ENCODE measurements at places on chromosomes 11 and 22. TPM values are rescaled to one million over a fixed set of nuclear protein-coding genes. Genes with fewer than 3 reads are reported as not detected.

Gene RBMXL2
- 0.09 TPM for total RNA-seq

Gene IGF2
- total RNA-seq: 23.5 TPM

Gene TNNT3
- total RNA-seq: 7.1 TPM

- no peak for DNase-seq
These were observed 335 bp downstream of the ZNF408 start for GRCh38 chr11:46701078-46701654.

DNA sequence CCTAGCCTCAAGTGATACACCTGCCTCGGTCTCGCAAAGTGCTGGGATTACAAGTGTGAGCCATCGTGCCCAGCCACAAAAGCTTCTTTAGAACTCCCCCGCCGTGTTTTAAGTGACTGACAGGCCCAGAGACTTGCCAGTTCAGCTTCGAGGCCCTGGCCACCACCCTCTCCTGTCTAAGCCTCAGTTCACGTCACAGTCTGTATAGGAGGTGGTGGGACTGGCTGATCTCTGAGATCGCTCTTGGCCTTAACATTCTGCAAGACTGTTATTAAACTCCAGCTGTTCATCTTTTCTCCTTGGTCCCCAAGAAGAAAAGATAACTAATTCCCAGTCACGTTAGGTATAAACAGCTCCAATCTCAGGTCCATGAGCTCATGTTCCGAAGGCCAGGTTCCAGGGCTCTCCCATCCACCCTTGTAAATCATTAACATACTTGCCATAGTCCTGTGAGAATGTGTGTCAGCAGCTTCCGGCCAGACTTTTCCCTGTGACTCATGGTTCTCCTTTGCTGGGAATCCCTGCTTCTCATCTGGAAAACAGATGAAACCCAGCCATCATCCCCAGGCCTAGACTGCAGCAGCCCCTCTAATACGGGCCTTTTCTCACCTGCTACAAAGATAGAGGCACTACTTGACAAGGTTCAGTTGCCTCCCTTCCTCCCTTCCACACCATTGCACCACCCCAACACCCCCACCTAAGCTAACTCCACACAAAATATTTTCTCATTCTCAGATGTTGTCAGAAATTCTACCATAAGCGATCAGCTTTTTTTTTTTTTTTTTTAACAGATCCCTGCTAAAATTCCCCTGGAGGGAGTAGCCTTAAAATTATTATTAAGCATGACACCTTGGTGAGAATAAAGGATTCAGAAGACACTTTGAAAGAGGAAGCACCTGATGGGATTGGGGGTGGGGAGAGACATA is 5.6 kb upstream of the KIAA0930 start:
- DNase-seq: peak; percentile 69

All from lung (tissue), 17 donors.